ENCODE measurements at places on chromosomes 7 and 10.
A peak's percentile ranks its signal among the peaks of the same experiment; 100 is the strongest.

- peak; percentile 86 for DNase-seq
These were observed 717 bp downstream of the CNPY4 start for GRCh38 chr7:100119970-100120732.

DNA sequence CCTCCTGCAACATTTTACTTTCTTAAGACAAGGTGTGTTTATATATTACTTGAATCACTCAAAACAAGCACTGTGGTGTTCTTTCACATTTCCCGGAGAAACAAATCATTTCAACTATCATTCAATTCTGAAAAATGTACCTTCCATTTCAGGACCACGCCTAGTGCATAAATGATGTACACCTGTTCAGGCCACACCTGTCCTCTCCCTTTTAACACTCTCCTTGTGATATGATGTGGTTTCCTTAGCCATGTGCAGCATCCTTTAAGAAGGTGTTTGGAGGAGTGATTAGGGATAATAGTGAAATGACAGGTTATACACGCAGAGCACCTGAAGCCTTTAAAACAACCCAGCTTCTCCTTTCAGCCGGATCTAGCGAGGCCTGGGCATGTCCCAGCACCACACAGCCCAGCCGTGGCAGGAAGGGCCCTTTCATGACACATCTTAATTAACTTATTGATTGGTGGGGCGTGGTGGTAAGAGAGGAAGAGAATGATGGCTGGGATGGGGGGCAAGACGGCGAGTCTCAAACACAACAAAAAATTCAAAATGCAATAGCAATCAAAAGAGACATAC, 26.9 kb downstream of the ABLIM1 start:
- DNase-seq = no peak

GRCh38 chr7:87933605-87933952, 472 bp upstream of the ADAM22 start:
- no peak for DNase-seq

- peak; percentile 71 for DNase-seq
These were observed 345.0 kb downstream of the REEP3 start for GRCh38 chr10:63866075-63866746.

- DNase-seq = no peak
These were observed 174.5 kb downstream of the GFRA1 start for GRCh38 chr10:116098411-116099022.

DNA sequence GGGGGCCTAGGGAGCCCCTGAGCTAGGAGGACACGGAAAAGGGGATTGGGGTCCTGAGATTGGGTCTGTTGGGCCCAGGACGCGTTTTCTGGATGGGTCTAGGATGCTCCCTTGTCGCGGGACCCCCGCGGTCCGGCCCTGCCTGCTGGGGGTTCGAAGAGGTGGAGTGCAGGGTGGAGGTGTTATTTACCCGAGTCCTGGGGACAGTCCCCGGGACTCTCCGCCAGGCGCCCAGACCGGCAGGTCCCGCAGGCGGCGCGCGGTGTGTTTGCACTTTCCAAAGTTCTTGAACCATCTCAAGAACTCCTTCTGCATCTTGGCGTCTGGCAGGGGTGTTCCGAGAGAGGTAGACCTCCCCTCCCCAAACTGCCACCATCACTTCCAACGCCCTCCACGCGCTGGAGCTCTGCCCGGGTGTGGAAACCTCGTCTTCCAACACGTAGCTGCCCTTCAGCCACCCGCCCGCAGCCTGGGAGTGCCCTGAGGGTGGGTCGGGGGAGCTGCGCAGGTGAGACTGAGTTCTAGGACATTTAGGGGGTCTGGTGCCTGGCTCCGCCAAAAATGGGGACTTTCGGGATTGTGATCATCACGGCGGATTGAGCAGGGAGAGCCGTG, 569 bp downstream of the CAV1 start:
- DNase-seq = no peak

GRCh38 chr7:24722386-24723177, 34.7 kb downstream of the GSDME start:
- peak; percentile 70 for DNase-seq

- no peak for DNase-seq
These were observed 74.9 kb downstream of the CTBP2 start for GRCh38 chr10:125085258-125086054.

- DNase-seq = peak; percentile 42
These were observed 228.9 kb downstream of the SDHAF3 start for GRCh38 chr7:97346349-97346748.

DNA sequence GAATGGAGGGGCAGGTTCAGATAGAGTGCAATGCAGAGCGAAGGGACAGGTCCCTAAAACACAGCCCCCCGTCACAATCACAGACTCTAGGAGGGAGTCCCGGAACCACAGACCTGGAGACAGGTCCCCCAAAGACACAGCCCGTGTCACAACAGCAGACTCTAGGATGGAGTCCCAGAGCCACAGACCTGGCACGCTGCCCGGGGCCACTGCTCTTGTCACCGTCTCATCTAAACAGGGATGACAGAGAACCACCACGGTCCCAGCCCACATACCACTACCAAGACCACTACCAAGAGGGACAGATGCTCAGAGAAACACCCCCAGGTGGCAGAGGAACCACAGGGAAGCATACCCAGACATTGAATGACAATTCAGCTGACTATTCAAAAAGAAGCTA, 183.9 kb downstream of the TCERG1L start:
- no peak for DNase-seq

DNA sequence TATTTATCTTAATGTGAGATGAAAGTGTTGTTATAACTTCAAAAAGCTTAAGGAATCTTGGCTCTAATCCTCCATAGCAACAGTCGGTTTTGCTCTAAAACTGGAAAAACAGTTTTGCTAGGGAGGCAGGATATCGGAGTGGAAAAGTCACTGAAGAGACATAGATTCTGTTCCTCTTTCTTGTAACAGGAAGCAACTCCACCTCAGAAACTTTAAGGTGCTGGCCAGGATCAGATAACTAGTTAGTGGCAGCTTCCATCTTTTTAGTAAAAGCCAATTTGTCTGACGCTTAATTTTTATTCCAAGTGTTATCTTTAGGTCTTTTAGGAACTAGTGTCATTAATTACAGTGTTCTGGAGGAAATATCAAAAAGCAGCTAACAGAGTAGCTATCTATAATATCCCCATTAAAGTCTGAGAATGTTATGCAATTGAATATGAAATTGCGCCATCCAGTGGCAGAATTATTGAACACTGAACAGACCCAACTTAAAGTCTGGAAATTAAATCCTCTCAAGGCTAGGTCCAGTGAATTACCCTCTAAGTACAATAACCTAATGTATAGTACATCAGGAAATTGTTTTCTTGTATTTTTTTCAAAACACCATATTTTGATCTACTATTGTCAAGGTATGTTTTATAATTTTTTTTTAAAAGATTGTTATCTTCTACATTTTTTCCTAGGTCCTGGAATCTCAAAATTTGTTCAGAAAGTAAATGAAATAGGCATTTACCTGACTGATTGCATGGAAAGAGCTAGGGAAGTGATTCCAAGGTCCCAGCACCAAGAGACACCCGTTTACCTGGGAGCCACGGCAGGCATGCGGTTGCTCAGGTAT, 65.9 kb upstream of the CC2D2B start:
- DNase-seq = peak; percentile 74

- DNase-seq = no peak
These were observed 100.4 kb downstream of the TCERG1L start for GRCh38 chr10:131211146-131211545.

DNA sequence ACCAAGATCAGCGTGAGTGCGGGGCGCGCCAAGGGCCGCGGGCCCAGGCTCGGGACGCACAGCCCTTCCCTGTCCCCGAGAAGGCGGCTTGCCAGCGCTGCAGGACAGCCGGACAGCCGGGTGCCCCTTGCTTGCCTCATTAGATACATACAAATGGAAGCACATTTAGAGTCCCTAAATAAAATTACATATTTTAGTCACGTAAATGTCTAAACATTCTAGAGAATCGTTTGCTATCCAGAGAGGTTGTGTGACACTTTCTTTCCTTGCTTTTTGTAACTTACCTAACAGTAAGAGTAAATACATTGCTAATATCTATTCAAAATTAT, 4.8 kb downstream of the VSTM2A start:
- DNase-seq = no peak

GRCh38 chr7:95322396-95322795, 1.9 kb downstream of the PON1 start:
- no peak for DNase-seq

DNA sequence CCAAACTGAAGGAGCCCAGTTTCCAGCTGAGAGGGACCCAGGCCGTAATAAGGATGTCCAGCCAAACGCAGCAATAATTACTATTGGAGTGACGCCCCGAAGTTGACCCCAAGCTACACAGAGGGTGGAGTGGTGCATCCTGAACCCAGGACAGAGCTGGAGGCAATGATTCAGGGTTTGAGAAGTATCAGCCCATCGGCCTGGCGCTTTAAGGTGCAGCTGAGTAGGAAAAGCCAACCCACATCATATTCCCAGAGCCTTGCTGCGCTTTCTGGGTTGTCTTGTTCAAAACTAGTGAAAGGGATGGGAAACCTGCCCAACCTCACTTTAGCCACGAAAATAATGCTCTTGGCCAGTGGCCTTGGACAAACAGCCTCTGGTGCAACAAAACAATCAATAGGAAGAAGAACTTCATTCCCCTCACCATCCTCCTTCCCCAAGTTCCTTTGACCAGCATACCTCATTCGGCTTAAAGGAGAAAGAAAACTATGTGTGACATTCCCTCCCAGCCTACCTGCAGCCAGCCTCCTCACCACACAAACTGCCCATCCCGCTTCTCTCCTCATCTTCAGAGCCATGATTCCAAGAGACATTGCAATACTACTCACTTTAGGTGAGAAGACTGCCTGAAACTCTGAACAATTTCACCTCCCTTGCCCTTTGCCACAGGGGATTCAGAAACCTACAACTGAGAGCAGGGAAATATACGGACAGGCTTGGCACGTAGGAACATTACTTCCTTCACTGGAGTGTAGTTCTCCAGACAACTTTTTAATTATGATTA, 217.2 kb upstream of the MKLN1 start:
- DNase-seq = peak; percentile 43

GRCh38 chr10:19977097-19977521, 160.9 kb downstream of the PLXDC2 start:
- no peak for DNase-seq

GRCh38 chr7:83798489-83798888, 149.6 kb upstream of the SEMA3E start:
- no peak for DNase-seq

- DNase-seq = no peak
These were observed 32.9 kb upstream of the BHLHA15 start for GRCh38 chr7:98178321-98178720.

DNA sequence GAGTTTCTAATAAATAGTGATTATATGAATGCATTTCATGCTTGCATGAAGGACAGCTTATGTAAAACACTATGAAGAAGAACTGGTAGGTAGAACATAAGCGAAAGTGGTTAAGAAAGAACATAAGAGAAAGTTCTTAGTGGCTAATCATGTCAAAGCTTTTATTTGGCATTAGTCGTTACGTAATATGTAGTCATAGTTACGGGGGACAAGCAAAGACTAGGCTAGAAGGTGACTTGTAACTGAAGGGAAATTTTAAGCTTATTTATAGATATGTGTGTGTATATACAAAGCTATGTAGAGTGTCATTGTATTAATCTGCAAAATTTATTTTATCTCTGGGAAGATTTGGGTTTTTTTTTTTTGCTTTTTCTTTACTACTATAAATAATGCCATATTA, 36.9 kb downstream of the CAPZA2 start:
- DNase-seq = no peak

All from SK-MEL-5 (cell line).